ENCODE measurements at places on chromosomes 4 and X.

GRCh38 chr4:136992032-136992431 lies 540.3 kb downstream of the PCDH18 start:
- DNase-seq: no peak

- DNase-seq: no peak
These were observed 48.0 kb upstream of the TMPRSS11E start for GRCh38 chr4:68399306-68399705.

DNA sequence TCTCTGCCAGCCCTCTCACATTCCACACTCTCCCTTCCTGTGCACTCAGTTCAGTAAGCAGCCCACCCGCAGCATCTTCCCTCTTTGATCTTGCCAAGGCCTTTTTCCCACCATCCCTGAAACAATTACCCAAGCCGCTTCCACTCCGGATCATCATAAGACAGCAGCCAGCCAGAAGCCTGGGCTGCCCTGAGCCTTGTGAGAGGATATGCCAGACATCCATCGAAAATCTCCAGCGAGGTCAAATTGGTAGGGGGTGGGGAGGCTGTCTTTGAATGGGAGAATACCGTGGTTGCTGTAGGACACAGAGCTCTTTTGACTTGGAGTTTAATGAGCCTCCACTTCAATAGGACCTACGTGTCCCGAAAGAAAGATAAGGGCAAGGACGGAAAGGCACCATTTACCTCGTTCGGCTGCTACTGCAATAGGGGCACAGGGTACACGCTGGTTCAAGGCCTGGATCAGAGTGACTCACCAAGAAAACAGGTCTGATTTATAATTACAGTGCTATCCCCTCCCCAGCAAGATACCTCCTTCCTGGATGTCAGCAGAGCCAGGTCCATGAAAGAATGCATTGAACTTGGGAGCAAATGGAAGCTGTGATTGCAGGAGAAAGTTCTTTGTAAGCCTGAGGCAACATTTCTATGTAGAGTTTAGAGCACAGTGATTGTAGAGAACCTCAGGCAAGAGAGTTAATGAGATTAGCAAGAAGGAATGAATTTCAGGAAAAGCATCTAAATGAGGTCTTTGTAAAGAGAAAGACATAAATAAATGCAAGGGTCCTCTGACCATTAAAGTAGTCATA lies 39.5 kb downstream of the AMOT start:
- no peak for DNase-seq

DNA sequence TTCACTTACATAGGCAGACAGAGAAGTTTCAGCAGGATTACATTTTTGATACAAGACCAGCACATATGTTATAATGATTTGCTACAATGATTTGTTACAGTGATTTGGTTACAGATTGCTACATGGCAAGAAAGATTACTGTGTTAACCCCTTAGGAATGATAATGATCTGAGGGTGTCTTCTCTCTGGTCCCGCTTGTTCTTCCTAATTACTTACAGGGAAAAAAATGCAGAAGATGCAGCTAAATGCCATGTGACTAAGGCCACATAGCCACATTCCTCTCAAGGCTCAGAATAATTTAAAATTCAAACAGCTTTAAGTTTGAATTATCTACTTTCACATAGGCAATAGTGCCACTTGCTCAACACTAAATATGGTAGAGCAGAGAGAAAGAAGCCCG lies 9.7 kb upstream of the LAP3 start:
- DNase-seq: no peak

- peak; percentile 67 for DNase-seq
These were observed 510.6 kb upstream of the DIPK2B start for GRCh38 chrX:45711231-45711630.

GRCh38 chrX:13845721-13846378 lies 29.0 kb upstream of the GPM6B start:
- no peak for DNase-seq
